ENCODE measurements at places on chromosomes 5 and 9.

DNA sequence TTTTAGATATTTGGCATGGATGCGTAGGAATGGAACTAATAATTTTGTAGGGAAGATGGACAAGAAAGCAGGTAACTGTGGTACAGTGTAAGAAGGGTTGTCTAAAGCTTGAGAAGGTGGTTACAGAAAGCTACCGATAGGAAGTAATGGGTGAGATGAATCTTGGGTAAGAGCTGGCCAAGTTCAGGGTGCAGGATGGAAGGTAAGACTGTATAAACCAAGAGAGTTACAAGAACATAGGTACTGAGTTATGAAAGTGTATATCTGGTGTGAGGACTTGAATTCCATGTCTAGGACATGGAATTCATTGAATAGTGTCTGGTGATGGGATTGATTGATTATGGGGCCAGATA lies 1.4 kb downstream of the MCCC2 start:
- no peak for DNase-seq

- no peak for DNase-seq
Observed at GRCh38 chr9:85510830-85511504, 230.8 kb downstream of the AGTPBP1 start.

DNA sequence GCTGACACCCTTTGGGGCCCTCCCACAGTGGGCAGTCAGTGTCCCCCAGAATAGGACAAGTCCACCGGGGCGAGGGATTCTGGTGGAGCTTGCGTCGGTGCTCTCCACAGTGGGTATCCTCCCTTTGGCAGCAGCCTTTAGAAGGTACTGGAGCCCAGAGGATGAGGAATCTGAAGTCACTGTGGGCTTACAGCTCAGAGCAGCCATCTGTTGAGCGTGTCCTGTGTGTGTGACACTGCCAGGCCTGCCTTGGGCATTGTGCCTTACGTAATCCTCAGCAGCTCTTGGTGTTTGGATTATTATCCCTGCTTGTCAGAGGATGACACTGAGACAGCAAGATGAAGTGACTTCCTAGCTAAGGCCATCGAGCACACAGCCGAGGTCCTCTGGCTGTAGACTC lies 12.6 kb downstream of the URM1 start:
- DNase-seq = no peak

GRCh38 chr5:146588331-146589027 lies 72.5 kb upstream of the GPR151 start:
- DNase-seq = no peak

GRCh38 chr5:28548856-28549255 lies 1510.5 kb upstream of the CDH9 start:
- DNase-seq = no peak

Data from activated T-cell treated with anti-CD3 and anti-CD28 coated beads, Interleukin-2, amount 50 U/mL, for 48 hours (primary cell).